ENCODE measurements at places on chromosomes 4 and X.

DNA sequence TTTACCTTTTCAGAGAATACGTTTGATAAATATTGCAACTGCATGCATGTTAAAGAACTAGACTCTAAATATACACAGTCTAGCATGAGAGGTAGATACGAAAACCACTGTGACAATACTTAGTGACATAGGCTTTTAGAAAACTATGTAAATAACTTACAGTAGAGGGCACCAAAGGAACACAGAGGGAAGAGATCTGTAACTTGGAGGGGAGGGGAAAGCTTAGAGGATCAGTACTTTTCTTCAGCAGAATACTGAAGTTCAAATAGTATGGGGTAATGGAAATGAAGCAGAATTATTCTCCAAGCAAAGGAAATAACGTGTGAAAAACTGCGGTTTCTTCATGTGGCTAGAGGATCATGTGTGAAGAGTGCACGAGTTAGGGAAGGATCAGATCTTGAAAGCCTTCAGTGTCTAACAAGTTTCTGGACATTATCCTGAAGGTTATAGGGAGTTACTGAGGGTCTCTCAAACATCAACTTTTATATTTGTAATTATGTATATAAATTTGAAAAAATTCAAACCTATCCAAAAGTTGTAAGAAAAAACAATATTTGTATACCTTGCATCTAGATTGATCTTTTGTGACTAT, 264.3 kb downstream of the NPFFR2 start:
- DNase-seq: no peak

DNA sequence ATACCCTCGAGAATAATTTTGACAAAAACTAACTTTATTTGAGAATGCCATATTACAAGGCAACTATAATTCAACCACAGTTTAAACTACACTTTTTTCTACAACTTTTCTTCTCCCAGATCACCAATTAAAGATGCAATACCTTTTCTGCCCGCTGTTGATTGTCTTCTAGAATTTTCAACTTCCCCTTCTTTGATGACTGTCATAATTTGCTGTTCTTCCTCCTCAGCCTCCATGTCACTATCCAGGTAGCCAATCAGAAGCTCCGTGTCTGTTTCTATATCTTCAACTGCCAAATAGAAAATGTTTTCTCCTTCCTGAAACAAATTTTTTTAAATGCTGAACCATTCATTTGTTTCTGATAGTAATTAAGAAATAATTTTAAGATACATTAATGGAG, 101.5 kb downstream of the PRDM5 start:
- no peak for DNase-seq

DNA sequence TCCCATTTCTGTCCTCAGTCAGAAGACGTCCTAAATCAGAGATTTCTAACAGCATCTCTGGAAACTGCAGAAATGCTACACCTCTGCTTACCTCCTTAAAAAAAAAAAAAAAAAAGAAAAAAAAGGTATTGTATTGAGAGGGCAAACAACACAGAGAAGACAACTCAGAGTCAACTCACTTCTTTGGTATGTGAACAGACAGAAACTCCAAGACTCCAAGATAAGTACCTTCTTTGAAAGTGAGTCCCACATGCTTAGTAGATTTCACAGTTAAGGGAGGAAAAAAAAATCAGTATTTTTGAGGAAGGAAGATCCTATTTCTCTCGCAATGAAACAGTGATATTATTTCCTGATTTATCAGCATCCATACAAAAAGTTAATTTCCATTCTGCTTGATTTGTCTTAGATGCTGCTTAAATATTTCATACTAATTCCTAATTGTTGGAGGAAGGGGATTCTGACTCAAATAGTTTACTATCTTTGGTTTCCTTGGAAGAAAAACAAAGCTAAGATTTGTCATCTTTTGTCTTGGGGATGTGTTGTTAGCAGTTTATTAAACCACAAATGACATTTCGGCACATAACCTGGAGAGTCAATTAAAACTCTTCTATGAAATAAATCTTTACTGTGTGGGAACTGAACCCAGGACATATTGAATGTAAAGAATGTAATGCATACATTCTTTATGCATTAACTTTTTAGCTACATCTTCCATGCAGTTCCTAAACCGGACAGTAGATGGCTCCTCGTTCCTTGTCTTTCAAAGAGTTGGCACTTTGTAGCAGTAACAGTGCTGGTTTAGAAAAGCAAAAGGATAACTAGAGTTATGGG, 4.7 kb downstream of the RASGEF1B start:
- peak; percentile 49 for DNase-seq

DNA sequence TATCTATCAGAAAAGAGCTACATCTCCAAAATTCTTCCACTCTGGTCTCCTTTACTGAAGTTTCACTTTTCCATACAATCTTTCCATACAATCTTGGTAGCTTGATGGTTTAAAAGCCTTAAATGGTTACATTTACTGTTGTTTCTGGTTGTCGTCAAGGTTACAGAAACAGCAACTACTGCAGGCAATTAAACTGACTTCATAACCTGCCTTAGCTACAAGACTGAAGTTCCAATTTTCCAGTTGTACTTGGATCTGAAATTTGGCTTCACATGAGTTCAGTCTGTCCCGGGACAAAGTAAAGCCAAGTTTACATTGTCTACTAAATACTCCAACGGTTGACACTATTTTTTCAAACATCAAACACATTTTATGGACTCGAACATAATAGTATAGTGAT, 326.4 kb downstream of the ANKRD50 start:
- DNase-seq: no peak

DNA sequence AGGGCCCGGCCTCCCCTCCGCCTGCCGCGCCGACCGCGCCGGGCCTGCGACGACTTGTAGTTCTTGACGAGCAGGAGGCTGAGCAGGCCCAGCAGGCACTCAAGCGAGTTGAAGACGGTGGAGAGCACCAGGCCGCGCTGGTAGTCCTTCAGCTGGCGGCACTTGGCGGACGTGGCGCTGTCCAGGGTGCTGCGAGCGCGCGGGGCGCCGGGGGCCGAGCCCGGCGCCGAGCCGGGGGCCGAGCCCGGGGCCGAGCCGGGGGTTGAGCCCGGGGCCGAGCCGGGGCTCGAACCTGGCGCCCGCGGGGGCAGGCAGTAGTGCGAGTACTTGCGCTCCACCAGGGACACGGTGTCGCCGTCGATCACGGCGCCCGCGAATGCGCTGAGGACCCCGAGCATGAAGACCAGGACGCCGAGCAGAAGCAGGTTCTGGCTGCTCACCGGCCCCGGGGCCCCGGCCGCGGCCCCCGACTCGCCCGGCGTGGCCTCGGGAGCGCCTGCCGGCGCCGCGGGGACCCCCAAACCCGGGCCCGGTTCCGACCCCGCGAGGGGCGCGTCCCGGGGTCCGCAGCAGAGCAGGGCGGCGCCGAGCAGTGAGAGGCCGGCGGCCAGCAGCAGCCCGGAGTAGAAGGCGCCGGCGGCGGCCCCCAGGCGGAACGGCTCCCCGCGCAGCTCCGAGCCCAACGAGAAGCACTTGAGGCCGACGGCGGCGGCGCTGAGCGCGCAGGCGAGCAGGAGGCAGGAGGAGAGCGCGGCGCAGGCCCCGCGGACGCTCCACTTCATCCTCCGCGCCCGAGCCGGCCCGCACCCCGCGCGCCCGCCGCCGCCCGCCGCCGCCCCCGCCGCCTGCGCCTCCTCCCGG, 584 bp downstream of the TMEM271 start:
- DNase-seq: no peak

DNA sequence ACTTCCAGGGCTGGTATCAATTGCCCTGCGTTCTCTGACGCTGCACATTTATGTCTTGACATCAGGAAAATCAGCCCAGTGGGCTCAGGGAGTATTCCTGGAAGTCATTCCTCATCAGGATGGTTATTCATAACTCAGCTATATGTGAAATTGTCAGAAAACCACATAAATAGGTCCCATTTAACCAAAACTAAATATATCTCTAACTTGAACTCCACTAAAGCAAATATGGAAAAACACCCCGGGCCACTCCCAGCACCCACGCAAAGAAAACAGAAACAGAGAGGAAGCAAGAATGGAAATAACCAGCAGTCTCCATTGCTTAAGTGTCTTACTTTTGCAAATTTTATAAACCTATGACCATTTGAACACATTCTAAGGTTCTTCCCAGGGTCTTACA, 112.0 kb downstream of the IRF2 start:
- DNase-seq: no peak

DNA sequence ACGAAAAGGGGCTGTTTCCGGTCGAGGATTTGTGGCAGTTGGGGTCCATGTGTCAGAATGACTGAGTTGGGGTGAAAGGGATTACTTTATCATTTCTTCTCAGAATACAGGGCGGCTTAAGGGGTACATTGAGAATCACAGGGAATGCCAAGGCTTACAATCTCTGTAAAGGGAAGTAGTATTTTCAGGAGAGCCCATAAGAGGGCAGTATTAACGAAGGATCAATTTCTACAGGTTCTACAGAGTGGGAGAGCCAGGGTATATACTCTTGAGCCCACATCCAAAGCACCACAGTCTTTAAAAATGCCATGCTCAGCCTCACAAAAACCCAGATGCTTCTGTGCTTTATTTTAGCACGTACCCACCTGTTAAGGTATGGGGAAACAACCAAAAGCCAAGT, 67.7 kb upstream of the ZXDA start:
- DNase-seq: no peak

DNA sequence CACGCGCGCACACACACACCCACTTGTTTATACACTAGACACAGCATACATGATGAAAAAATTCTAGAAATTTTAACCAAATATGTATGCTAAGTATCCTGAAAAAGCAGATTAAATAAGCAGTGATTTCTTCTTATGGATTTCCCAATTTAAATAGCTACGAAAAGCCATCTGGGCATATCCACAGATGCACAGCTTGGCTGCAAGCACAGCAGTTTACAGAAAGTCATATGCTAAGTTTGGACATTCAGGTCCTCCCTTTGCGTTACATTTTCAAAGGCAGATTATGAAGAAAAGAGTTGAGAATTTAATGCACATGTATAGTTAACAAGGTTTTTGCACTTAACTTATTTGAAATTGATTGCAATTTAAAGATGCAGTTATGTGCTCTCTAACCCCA, 542.2 kb upstream of the EPHA5 start:
- no peak for DNase-seq

- no peak for DNase-seq
These were observed 48.7 kb upstream of the SLC7A11 start for GRCh38 chr4:138290805-138291204.

- DNase-seq: no peak
These were observed at the start of gene SLC34A2 for GRCh38 chr4:25654971-25655963. SLC34A2 (plus strand) TSS chr4:25655851; CDS start chr4:25662501, 6,650 bp downstream.

DNA sequence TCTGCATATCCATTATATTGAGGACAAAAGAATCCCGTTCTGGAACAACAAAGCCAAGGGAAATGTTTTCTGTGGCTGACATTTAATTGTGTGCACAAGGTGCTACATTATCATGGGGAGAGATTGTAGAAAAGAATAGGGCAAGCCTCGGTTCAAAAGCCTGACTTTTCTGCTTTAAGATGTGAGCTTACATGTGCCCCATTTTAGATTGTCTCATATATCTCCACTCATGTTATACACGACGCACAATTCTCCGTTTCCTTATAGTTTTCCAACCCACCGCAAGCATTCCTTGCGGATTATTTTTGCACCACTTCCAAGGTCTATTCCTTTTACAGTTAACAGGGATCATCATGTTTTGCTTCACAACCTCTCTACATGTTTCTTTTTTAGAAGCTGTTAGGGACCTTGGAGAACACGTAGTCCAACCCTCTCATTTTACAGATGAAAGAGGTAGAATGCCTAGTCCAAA, 99.6 kb upstream of the MAML3 start:
- no peak for DNase-seq

DNA sequence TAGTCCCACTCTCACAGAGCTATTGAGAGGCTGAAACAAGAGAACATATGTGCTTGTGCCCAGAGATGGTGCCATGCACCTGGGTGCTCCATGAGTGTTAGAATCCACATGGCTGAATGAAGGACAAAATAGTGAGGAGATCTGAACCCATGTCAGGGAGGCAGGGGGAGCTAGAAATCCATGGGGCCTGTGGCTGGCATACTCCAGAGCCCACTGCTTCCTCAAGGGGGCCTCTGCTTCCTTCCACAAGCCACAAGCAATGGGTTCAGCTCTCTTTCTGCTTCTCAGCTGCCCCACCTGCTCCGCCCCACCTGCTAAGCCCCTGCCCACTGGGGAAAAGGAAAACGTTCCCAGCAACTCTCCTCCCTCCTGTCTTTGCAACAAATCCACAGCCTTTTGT, 46.1 kb downstream of the PJA1 start:
- no peak for DNase-seq

DNA sequence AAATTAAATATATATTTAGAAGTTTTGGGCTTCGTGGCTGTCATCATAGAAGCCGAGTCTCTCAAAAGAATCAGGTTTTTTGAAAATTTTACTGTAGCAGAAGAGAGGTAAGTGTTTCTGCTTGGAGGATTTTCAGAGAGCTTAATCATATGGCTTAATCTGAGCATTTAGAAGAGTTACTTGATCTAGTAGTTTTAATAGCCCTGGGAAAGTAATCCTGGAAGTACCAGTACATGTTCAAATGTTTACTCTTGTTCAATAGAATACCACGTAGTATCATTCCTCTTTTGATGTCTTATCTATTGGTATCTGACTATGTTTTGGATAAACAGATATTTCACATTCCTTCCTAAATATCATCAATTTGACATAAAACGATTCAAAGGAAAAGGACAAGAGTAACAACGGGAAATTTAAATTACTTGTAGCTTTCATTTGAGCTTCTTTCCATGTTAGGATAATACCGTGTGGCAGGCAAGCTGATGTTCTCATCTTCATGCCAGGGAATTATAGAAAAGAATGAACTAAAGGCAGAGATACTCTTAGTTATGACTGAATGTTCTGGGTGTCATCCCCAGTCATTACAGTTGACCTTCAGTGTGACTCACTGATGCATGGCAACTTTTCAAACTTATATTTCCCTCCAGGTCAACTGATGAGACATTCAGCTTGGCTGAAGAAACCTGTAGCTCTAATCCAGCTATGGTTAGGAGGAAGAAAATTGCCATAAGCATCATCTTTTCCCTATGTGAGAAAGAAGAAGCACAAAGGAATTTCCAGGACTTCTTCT, 89.8 kb downstream of the FNIP2 start:
- DNase-seq: no peak

- DNase-seq: no peak
These were observed 837 bp downstream of the DCHS2 start for GRCh38 chr4:154490583-154491340.

Data from activated CD8-positive, alpha-beta memory T cell treated with anti-CD3 and anti-CD28 coated beads for 4 hours (primary cell).